RWPE1 (cell line): ENCODE measurements at places on chromosomes 7 and 10.

- no peak for DNase-seq
These were observed 393.7 kb upstream of the MBL2 start for GRCh38 chr10:53166325-53166724.

DNA sequence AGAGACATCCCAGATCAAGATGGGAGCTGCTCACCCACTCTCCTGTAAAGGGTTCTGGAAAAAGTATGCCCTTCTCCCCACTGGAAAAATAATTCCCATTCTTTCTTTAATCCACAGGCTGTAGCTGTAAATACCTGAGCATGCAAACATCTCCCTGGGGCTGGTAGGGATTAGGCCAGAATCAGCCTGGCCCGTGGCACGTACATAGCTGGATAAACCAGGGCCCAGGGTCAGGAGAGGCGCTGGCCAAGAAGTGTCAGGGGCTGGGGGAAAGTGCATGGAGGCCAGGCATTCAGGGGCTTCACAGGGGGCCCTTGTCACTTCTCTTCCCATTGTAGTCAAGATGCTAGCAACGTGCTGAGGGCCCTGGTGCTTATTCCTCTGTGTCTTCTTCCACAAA lies 30.7 kb upstream of the AQP1 start:
- DNase-seq = no peak

GRCh38 chr7:55484834-55485233 lies 87.5 kb downstream of the VOPP1 start:
- no peak for DNase-seq

DNA sequence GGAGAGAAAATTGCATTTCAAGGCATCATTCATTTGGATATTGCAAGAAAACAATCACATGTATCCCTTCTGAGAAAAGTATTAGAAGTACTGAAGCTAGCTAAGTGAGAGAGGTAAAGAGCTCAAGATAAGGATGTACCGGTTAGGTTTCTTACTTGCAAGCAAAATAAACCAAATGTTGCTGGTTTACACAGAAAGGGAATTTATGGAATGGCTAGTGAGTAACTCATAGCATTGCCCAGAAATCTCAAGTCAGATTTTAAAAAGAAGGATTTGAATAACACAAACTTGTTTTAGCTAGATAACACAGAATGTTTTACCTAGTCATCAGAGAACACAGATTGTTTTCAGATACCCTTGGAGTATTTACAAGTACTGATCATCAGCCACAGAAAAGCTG lies 30.6 kb downstream of the KLHL7 start:
- no peak for DNase-seq

DNA sequence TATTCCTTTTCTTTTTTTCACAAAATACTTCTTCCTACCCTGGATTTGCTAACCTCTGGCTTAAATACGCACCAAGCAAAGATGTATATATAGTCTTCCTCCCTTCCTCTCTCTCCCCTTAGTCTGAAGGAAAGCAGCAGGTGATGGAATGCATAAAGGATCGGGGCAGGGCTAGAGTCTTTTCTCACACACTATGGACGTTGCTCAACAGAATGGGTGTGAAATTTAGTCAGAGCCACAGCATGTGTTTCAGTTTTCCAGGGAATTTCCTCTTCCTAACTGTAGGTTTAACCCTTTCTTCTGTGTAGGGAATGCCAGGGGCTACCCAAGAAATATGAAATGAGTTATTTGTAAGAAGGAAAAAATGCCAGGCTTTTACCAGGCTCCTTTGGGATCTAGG lies 71.4 kb upstream of the NFKB2 start:
- DNase-seq = peak; percentile 54
